ENCODE measurements at places on chromosomes 13 and 19.

GRCh38 chr13:50529154-50529882 lies 314.2 kb downstream of the DLEU7 start:
- no peak for DNase-seq

DNA sequence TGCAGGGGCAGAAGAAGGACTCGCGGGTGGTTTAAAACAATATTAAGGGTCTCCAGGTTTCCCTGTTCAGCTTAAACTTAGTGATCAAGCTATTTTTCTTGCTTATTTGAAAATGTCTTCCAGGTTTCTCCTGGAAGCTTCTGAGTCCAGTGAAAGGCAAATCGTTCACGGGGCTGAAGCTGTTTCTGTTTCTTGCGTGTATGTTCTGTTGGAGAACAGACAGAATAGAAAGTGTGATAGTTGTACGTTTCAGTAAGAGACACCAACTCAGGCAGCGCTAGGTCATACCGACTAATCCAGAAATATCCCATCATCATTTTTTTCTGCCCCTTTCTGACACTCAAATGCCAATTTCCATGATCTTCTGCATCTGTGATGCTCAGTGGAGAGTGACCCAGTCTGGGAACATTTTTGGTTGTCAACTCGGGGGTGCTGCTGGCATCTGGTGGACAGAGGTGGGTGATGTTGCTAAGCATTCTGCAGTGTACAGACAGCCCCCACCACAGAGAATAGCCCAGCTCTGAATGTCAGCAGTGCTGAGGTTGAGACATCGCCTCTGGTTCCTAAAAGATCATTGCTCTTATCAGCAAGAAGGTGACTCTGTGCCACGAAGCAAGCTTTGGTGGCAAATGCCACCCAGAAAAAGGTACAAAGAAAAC lies 4.3 kb downstream of the KLF2 start:
- DNase-seq: peak; percentile 43

- peak; percentile 53 for DNase-seq
These were observed 16.6 kb downstream of the DDX39A start for GRCh38 chr19:14402332-14403144.

DNA sequence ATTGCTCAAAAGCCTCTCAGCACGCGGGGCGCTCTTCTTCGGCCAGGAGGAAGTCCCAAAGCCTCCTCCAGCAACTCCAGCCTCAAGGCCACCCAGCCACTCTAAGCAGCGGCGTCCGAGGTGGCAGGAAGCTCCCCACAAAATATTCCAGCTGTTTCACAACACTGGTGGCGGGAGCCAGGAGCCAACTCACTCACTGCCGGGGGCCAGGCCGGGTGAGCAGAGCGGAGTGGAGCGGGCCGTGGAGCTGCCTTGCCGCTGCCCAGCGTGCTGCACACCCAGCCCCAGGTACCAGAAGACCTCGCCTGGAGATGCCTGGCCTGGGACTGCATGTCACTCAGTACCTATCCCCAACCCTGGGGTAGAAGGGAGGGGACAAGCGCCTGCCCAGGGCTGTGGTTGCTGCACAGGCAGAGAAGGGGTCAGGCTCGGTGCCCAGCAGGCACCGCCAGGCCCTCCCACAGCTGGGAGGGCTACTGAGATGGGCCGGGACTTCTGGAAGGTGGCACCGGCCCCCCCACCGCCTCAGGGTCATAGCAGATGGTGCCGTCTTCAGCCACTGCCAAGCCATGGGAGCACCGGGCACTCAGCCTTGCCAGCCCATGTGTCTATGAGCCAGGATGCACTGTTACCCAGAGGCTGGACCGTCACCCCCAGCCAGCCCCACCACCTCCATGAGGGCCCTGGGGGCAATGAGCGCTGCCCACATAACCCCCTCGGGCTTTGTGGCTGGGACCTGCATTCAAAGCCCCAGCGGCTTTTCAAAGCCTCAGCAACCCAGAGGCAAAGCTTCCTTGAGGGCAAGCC lies 59.2 kb downstream of the MLLT1 start:
- no peak for DNase-seq

DNA sequence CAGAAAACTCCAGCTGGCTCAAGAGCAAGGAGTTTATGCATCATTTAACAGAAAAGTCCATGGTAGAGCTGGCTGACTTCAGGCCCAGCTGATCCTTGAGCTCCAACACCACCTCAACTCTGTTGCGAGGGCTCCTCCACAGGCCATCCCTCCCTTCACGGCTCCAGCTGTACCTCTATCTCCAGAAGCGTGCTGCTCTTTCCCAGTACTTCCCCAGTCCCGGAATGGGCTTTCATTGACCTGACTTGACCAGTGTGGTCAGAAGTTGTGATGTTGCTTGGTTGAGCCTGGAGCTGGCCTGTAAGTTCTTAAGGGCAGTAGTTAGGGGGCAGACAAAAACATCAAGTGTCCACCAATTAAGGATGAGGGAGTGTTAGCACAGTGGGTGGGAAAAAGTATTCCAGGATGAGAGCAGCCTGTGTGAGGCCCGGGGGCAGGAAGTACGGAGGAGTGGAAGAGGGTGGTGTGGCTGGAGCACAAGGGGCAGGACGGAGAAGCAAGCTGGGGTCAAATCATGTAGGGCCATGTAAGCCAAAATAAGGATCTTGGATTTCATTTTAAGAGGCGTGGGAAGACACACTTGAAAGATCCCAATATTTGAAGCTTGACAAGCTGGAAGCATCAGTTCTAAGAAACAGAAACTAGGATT lies 24.0 kb downstream of the SKA3 start:
- DNase-seq: no peak

DNA sequence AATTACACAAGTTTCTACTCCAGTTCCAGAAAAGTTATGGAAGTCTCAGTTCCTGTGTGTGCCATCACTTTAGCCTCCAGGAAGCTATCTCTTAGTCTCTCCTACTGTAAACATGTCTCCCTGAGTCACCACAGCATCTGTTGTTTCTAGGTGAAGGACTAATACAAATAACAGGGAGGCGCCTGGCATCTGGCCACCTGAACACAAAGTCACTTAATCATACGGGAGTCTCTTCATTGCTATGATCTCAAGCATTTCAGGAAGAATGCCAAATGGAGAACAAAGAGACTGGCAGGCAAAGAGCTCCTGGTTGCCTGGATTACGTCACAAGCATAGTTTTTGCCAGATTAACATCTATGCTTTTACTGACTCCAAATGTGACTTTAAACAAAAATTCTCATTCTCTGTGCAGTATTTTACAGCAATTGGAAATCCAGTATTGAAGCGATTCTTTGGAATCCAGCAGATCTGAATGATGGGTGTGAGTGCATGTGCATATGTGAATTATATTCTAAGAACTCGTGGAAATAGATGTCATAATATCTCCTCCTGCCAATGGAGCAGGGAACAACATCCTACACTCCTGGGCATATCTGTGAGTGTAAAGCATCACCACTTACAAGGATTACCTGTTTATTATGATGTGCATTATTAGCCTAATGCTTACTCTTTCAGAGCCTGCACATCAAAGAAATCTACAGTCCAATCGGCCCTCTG lies 572.8 kb downstream of the PCDH9 start:
- peak; percentile 25 for DNase-seq

DNA sequence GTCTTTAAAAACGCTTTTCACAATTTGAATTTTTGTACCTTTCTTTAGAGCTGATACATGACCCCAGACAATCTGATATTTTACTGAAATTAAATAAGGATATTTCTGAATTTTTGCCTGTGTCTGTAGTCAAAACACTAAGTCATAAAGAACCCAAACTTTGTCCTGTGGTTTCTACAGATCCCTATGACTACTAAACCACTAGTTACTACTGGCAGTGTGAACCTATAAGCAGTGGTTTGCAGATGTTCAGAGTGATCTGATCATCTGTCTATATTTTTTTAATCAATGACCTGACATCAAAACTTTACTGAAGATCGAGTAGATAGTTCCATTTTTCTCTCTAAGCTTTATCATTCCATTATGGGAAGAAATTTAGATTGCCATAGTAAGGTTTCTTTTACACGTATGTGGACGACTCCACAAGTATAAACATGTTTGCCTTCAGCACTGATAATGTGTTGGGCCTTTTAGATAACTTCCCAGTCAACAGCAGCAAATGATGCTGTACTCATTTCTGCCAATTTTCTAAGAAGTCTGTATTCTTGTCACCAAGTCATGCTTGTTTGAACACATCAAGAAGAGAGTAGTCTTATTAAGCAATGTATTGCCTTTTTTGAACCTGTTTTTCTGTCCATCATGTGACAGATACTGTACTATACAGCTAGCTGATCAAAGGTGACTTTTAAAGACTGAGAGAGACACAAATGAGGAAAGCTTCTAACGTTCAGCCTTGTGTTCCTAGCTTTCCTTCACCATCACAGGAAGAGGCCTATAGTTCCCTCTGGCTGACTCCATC lies 21.8 kb downstream of the POLR1D start:
- DNase-seq: no peak

DNA sequence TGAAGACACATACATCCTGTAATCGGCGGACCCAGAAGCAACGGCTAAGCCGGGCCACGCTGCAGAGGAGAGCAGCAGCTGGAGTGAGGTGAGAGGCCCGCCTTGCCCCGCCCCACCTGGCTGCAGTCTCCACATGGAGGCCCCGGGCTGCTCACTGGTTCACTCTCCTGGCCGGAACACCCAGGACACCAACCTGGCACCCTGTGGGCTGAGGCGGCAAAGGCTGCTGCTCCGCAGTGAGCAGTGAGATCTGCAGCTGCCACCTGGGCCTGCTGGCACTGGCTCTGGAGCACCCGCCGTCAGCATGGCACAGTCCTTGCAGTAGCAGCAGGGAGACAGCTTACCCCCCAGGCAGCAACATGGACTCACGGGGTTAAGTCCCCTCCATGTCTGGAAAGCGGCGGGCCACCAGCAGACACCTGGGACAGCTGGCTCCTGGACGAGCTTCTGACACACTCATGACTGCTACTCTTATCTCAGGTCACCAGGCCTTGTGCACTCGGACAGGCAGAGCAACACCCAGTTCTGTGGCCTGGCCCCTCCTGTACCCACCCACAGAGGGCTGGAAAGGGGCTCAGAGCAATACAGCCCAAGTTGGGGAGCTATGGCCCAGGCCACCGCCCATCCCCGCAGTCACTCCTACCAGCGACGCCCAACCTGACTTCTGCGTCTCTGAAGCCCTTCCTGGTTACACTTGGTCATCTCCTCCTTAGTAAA lies 13.2 kb upstream of the KPTN start:
- DNase-seq: no peak

DNA sequence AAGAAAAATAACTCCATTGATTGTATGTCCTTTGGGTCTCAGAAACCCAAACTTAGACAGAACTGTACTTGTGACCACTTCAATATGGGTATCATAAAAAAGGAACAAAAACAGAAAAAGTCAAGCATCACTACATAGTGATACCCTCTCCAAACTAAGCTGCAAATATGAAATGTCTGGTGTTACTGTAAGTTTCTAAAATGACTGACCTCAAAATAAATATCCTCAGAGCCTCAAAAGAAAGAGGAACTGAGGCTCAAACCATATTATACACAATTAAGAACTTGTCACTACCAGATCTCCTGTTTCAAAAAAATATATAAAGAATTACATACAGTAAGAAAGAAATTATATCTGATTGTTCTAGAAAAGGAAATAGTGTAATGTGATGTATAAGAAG lies 787.9 kb upstream of the KLHL1 start:
- DNase-seq: no peak

GRCh38 chr13:30486230-30487074 lies 20.7 kb upstream of the HMGB1 start:
- no peak for DNase-seq

DNA sequence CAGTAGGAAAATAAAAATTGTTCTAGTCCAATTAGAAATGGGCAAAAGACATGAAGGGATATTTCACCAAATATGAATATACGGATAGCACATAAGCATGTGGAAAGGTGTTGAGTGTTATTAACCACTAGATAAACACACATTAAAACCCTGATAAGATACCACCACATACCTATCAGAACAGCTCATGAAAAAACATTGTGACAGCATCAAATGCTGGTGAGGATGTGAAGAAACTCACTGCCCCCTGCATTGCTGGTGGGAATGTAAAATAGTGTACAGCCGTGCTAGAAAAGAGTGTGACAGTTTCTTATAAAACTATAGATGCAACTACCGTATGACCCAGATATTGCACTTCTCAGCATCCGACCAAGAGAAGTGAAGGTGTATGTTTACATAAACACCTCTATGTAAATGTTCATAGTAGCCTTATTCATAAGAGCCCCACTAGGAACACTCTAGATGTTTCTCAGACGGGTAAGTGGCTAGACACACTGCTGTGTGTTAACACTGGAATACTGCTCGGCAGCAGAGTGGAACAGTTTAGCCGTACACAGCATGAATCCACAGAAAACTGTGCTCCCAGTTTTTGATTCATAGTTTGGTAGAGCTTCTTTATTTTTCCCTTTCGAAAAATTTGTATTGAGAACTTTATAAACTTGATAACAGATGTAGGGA lies 321.1 kb downstream of the MYO16 start:
- no peak for DNase-seq

- DNase-seq: no peak
These were observed 1.9 kb downstream of the CDK8 start for GRCh38 chr13:26255691-26256277.

- DNase-seq: no peak
These were observed 7.0 kb downstream of the RPS9 start for GRCh38 chr19:54207676-54207982.

GRCh38 chr13:70014337-70014736 lies 93.3 kb upstream of the ATXN8OS start:
- no peak for DNase-seq

GRCh38 chr13:90027409-90027808 lies 1320.1 kb upstream of the MIR17HG start:
- DNase-seq: no peak

GRCh38 chr19:32343550-32344262 lies 1.7 kb upstream of the ZNF507 start:
- peak; percentile 46 for DNase-seq

GRCh38 chr19:54297759-54298305 lies 15.1 kb downstream of the LILRA5 start:
- no peak for DNase-seq

DNA sequence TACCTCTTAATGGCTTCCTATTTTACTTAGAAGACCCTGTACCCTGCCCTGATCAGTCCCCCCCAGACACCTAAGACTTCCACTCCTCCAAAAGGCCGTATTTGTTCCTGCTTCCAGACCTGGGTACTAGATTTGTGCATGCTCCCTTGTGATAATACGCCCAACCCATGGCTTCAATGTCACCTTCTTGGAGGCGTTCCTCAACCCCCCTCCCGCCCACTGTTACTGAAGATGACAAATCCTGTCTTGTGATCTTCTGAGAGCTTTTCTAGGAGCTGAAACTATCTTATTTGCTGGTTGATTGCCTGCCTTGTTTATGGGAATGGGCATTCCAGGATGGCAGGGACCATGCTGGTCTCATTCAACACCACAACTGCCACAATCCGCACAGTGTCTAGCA lies 9.4 kb downstream of the SLC25A23 start:
- DNase-seq: no peak

- DNase-seq: no peak
These were observed 514 bp downstream of the PRKACA start for GRCh38 chr19:14116918-14117578.
